Bronchus fibroblast of lung (primary cell): ENCODE measurements at places on chromosomes 5 and 9. TPM values are rescaled to one million over a fixed set of nuclear protein-coding genes. Genes with fewer than 3 reads are reported as not detected.

Gene SLC6A3
- total RNA-seq = not detected in 2 replicates

Gene CDH6
- total RNA-seq = 0.30 and 0.34 TPM in 2 replicates

Gene PPIP5K2
- 24.8 and 27.6 TPM in 2 replicates for total RNA-seq

Gene KLHL3
- 0.67 and 1.0 TPM in 2 replicates for total RNA-seq

Gene OR2Y1
- not detected in 2 replicates for total RNA-seq

Gene PCDHAC1
- total RNA-seq = not detected in 2 replicates

Gene CTNND2
- not detected in 2 replicates for total RNA-seq

Gene HTR1A
- total RNA-seq = not detected in 2 replicates

Gene TLX3
- not detected in 2 replicates for total RNA-seq

Gene PCDHA3
- total RNA-seq = under 0.01 TPM in 1 of 2 replicates, not detected in the other

Gene USP20
- total RNA-seq = 10.6 and 10.9 TPM in 2 replicates

Gene SPTLC1
- total RNA-seq = 69.4 and 76.2 TPM in 2 replicates

Gene SLC6A19
- total RNA-seq = not detected in 2 replicates
